Activated naive CD4-positive, alpha-beta T cell treated with anti-CD3 and anti-CD28 coated beads, Interleukin-2, amount 10 ng/mL, durations not matched to agents 7 days and 5 days (primary cell): ENCODE measurements at places on chromosomes 12 and 14.

DNA sequence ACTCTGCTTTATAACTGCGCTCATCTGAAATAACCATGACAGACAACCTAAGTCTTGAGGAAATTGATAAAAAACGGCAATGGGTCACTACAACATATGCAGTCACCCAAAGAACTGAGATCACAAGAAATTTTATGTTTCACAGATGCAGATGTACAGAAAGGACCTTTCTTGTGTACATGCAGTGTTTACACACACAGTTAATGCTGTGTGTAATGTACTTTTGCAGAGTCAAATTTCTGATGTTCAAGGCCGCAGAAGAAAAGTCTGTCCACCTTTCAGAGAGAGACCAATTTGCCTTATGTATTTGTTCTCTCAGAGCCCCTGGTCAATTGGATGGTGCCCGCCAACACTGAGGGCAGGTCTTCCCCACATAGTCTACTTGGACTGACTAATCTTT is 23.0 kb upstream of the TBK1 start:
- peak overlapping the region; percentile 65 for H3K27ac ChIP-seq
- no peak for DNase-seq
- H3K4me3 ChIP-seq, result no peak overlapping the region

GRCh38 chr12:12696562-12697383 is 790 bp upstream of the GPR19 start:
- peaks cover 62% of the 10 kb centered on the region for H3K4me1 ChIP-seq

GRCh38 chr12:78636231-78636855 is 228.2 kb upstream of the SYT1 start:
- no peaks in the 10 kb centered on the region for H3K36me3 ChIP-seq
- H3K4me1 ChIP-seq, result no peaks in the 10 kb centered on the region
- H3K27ac ChIP-seq, result no peak overlapping the region

GRCh38 chr12:50232771-50233209 is 50.5 kb downstream of the LIMA1 start:
- no peaks in the 10 kb centered on the region for H3K36me3 ChIP-seq
- no peaks in the 10 kb centered on the region for H3K27me3 ChIP-seq
- no peak overlapping the region for H3K4me3 ChIP-seq

DNA sequence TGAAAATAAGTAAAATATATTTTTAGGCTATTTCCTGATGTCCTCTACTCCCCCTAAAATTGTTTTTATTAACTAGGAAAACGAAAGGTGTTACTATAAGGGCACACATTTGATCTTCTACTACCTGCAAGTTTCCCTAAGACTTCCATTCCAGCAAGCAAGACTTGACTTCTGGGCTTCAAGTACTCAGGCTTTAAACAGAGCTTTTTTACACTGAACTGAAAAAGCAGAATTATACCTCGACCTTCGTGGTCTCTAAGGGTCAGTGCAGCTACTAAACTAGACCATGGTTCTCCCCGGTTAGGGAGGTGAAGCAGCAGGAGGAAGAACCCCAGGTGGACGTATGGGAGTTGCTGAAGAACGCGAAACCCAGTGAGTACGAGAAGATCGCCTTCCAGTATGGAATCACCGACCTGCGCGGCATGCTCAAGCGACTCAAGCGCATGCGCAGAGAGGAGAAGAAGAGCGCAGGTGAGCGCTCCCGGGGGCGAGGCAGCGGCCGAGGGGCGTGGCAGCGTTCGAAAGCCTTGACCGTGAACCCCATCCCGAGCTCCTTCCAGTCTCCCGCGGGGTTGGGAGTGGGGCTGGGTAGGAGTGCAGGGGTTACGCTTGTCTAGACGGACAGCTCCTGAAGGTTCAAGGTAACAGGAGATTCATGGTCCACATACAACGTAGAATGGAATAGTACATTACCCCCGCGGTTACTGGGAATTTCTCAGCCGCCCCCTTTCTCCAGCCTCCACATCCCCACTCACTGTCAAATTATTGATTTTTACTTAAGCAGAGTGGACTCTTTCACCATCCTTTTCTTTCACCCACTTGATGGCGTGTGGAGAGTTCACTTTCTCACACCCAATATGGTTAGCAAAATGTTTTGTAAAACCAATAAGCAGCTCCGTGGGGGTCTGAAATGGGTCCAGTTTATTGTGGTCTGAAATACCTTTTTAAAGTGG is 47.6 kb downstream of the MYBPC1 start:
- no peak for DNase-seq
- peaks cover 4% of the 10 kb centered on the region for H3K4me1 ChIP-seq
- H3K36me3 ChIP-seq, result no peaks in the 10 kb centered on the region
- peaks cover 20% of the 10 kb centered on the region for H3K27me3 ChIP-seq
- H3K4me3 ChIP-seq, result peak overlapping the region; percentile 13
- no peak overlapping the region for H3K27ac ChIP-seq

DNA sequence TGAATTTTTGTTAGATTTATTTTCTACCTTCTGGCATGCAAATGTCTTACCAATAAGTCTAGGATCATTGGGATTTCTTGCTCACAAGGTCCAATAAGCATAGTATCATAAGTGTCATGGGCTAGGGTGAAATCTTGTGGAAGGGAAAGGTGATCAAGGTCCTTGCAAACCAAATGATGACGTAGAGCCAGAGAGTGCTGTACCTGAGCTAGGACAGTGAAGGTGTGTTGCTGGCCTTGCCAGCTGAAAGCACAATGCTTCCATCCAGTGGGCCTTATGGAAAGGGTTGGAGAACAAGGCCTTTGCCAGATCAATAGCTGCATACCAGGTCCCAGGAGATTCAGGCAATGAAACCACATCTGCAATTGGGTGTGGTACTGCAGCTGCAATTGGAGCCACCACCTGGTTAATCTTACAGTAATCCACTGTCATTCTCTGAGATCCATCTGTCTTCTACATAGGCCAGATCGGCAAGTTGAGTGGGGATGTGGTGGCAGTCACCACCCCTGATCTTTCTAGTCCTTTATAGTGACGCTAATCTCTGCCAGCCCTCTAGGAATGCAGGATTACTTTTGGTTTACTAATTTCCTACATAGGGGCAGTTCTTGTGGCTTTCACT is 208.9 kb upstream of the MYL2 start:
- no peak overlapping the region for H3K4me3 ChIP-seq
- no peaks in the 10 kb centered on the region for H3K36me3 ChIP-seq
- H3K27ac ChIP-seq, result no peak overlapping the region
- peaks cover 7% of the 10 kb centered on the region for H3K27me3 ChIP-seq

GRCh38 chr12:55065535-55065934 is 45.8 kb downstream of the NEUROD4 start:
- no peak overlapping the region for H3K4me3 ChIP-seq
- H3K27me3 ChIP-seq, result peaks cover 23% of the 10 kb centered on the region
- H3K36me3 ChIP-seq, result no peaks in the 10 kb centered on the region
- DNase-seq, result no peak
- peaks cover 4% of the 10 kb centered on the region for H3K4me1 ChIP-seq

- peaks cover 35% of the 10 kb centered on the region for H3K4me1 ChIP-seq
- peak overlapping the region; percentile 94 for H3K27ac ChIP-seq
- peaks cover 8% of the 10 kb centered on the region for H3K36me3 ChIP-seq
- H3K27me3 ChIP-seq, result peaks cover 16% of the 10 kb centered on the region
- peak overlapping the region; percentile 87 for H3K4me3 ChIP-seq
These were observed 1.7 kb downstream of the ARHGAP5 start for GRCh38 chr14:32078858-32079216.

- H3K27ac ChIP-seq, result no peak overlapping the region
- DNase-seq, result no peak
- peaks cover 60% of the 10 kb centered on the region for H3K4me1 ChIP-seq
- no peak overlapping the region for H3K4me3 ChIP-seq
- no peaks in the 10 kb centered on the region for H3K27me3 ChIP-seq
These were observed 2.6 kb downstream of the IFFO1 start for GRCh38 chr12:6553051-6553868.
